ENCODE measurements at places on chromosomes 13 and 19.

DNA sequence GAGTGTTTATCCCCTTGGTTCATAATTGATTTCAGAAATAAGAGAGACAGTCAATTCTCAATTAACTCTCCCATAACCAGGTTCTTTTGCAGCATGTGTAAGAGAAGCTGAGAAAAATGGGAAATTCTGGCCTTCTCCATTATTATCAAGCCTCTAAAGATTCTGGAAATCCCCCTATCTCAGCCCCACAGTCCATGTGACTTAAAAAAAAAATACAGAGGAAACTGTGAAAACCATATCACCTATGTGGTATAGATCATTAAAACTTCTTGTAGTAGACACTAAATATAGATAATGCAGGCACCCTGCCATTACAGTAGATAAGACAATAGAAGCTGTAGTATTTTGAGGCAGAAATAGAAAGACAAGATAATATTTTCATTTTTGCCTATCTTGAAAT, 34.3 kb upstream of the SOHLH2 start:
- DNase-seq = no peak

DNA sequence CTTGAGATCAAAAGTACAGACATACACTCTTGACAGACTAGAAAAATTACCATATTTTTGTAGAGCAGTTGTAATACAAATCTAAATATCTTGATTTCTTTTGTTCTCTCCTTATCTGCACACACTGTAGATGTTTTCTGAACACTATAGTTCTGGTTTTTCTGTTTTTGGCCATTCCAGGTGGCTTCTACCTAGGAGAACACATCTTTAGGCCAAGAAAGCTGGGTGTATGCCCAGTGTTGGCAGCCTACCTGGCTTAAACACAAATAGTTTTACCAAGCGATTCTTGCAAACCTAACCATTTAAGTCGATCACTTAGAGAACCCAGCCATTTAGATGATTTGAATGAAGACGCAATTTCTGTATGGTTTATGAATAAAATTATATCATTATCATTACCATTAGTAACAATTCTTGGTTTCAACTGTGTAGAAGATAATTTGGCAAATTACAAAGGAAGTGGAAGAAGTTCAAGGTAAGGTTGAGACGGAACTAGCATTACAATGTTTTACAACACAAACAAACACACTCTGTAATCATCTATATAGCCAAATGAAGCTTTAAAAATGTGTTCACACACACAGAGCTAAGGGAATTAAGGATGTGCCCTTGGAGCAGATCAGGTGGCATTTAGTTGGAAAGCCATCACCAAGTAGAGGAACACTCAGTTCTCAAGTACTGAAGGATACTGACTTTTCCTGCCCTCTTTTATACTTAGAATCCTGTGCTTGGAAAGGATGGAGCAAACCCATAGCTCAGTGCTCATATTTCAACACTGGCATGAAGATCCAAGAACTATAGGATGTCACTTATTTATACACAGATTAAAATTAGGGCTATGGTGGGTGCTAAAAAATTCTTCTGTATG, 36.2 kb downstream of the ERCC5 start:
- no peak for DNase-seq

DNA sequence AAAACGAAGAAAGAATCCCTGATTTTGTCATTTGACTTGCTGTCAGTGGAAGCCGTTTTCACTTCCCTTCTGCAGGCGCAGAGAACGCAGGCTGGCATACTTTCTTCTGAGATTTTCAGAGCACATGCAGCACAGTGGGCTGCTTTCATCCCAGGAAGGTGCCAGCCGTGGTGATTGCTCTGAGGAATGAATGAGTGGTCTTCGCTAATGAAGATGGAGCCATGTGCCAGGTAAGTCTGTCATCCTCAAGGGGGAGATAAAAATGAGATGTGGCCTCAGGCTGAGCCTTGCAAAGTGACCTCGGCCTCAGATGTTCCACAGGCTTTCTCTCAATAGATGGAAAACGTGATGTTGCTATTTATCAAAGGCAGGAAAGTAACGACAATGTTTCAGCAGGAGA, 94.6 kb upstream of the FARP1 start:
- no peak for DNase-seq

- DNase-seq = no peak
Observed at GRCh38 chr13:49528161-49528560, 32.4 kb downstream of the PHF11 start.

GRCh38 chr19:50551034-50551714, 17.1 kb downstream of the LRRC4B start:
- DNase-seq = no peak

DNA sequence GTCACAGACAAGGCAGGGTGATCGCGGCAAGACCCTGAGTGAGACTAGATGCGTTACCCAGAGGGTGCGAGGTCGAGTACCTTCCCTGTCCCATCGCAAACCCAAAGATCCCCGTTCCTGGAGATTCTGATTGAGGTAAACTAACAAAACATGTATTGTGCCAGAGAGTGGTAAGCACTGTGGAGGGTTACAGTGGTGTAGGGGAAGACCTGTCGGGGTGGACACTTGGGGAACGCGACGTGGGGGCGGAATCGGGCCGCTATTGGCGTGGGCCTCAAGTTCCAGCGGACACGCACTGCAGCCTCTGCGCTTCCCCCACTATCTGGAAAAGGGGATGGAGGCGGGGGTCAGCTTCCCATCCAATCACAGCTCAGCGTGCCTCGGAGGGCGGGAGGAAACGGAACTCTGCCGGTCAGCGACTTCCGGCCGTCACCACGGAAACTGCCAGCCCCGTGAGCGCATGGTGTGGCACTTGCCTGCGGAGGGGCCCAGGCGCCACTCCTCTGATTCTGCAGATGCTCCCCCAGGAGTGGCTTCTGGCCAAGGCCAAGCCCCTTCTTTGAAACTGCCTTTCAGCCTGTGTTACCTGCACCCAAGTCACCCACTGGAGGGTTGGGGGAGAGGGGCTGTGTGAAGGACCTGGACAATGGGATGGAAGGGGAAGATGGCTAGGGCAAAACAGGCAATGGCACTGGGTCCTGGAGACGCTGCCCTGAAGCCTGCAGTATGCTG, 1.0 kb upstream of the UBE2M start:
- DNase-seq = peak; percentile 39

DNA sequence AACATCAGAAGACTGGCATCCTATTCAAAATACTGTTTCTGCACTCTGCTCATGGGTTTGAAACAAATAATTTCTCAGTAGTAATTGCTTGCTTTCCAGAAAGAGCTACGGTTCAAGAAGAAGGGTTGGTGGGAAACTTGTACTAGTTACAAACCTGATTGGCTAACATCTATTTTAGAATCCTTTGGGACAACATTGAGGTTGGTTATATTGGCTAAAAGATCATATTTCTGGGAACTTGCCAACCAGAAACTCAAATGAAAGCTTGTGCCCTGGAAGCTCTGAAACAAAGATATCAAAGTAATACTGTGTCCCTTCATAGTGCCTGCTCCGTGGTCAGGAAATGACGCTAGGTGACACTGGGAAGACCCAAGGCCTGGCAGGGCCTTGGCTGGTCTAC, 141.7 kb downstream of the LACC1 start:
- no peak for DNase-seq

DNA sequence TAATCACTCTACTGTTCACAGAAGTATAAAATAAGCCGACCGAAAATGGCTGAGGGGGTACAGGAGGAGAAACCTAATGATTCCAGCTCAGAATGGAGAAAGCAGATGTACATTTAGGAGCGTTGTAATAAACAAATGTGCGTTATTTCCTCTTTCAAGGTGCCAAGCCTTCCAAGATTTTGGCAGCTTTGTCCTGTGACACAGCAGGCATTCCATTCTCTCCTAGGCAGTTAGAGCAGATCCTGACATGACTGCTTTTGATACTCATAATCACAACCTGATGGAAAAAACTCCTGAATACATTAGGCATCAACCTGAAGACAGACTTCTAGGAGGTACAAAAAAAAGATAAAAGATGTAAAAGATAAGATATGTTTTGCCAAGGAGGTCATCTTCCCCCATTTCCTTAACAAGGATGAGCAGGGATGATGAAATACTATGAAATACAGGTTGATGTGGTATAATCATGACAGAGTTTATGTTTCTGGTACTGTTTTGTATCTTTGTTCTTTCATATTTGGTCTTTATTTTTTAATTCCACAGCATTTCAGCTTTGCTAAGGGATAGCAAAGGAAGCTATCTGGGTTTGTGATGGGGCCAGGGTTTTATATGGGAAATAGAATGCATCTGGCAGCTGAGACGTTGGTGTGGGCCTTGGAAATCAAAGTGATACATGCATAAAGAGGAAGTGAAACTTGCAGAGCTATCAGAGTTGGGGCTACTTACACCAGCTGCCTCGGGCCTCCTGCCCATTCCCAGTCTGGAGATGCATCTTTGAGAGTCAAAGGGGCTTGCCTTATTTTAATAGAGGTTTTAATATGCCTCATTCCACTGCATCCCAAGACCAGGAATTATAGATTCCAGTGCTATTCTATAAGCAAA, 222.5 kb downstream of the OXGR1 start:
- DNase-seq = no peak

DNA sequence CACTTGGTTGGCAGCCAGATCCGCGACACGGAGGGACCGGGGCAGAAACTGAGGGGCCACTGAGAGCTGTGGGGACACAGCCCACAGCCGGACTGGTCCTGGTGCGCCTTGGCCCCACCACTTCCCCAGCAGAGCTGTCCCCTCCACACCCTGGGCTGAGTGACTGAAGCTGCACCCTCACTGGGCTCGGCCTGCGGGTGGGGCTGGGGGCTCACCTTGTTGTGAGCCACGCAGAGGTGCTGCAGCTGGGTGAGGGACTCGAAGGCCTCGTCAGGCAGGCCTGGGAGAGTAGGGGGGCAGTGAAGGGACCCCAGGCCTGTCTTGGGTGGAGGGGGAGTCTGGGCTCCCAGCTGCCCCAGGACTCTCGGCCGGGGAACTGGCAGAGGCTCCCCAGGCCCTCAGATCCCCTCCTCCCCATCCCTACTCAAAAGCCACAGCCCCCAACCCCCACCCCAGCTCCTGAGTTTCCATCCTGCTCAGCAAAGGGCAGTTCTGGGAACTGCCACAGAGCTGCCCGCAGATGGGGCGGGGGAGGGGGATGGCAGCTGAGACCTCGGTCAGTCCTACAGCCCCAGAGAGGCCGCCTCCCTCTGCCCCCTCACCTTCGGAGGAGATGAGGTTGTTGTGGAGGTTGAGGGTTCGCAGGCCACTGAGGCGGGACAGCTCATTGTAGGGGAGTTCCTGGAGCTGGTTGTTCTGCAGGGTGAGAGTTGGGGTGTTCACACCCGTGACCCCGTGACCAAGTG, 2.3 kb downstream of the PODNL1 start:
- DNase-seq = no peak

GRCh38 chr13:77583581-77583980, 48.1 kb downstream of the SCEL start:
- no peak for DNase-seq

- peak; percentile 62 for DNase-seq
Observed at GRCh38 chr19:48837051-48837524, 797 bp upstream of the HSD17B14 start.

- no peak for DNase-seq
Observed at GRCh38 chr19:13034636-13035035, 39.4 kb downstream of the NFIX start.

DNA sequence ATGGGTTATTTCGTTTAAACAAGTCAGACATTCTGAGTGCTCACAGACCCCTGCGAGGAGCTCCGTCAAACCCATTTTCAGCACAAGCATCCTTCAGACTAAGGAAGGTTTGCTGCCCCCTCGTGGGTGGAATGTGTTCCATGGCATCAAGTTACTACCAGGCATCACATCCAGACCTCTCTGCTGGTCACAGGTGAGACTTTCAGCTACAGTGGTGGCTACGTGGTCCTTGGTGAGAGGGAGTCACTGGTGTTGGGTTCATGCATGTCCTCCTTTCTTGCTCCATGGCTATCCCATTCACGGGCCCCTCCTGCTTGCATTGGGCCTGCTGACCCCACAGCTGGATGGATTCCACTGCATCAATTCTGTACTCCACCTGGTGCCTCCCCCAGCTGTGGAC, 9.1 kb upstream of the LILRB5 start:
- DNase-seq = peak; percentile 26

- no peak for DNase-seq
Observed at GRCh38 chr19:43719918-43720317, 4.0 kb downstream of the IRGC start.

DNA sequence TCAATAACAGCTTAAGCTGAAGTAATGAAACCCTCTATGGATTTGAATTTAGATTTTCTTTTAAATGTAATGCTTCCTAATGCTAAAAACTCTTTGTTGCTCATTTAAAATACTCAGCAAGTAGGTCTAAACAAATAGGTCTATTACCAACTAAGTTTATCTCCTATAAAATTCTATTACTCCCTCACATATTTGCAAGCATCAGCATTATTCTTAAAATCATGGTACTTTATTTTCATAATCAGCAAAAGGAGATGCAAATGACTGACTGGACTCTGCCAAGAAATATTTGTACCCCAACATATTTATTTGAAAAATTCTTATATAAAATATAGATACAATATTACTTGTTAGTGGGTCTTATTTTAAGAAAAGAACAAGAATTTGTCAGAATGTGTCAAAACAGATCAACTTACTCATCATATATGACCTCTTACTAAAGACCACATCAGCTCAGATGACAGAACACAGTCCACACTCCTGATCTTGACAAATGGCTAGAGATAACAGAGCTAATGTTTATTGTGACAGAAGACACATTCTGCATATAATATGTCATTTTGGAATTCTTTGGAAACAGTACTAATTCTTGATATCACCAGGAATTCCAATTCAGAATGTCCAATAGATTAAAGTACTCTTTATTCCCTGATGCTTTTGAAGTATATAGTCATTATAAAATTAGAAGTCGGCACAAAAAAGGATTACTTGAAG, 704.6 kb upstream of the PCDH9 start:
- DNase-seq = no peak

DNA sequence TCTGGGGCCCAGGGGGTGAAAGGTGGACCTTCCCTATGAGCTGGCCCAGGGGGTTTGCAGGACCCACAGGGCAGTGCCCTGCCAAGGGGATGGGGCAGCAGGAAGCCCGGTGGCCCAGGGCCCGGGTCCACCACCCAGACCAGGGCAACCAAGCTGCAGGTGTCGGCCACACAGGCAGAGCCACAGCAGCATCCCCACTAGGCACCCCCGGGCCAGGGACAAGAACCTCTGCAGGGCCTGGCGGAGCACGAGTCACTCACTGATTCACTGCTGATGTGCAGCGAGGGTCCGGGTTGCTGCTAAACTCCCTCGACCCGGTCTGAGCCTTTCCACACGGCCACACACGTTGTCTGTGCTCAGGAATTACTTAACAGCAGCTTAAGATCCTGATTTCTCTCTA, 8.8 kb downstream of the FZR1 start:
- DNase-seq = no peak

DNA sequence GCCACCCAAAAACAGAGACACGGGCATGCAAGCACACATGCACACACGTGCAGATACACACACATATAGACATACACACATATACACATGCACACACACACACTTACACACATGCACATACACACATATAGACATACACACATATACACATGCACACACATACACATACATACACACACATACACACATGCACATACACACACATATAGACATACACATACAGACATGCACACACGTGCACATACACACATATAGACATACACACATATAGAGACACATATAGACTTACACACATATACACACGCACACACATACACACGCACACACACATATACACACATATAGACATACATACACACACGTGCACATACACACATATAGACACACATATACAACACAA, 92.1 kb downstream of the GADD45B start:
- no peak for DNase-seq
